CD4-positive, alpha-beta T cell treated with Interferon alpha-2 for 1 hour (primary cell): ENCODE measurements at places on chromosomes 5 and 9.
A peak's percentile ranks its signal among the peaks of the same experiment; 100 is the strongest.

GRCh38 chr5:103474677-103475076 is 87.9 kb downstream of the NUDT12 start:
- no peak for DNase-seq

GRCh38 chr5:177005619-177006264 is 837 bp downstream of the UIMC1 start:
- DNase-seq: peak; percentile 59

GRCh38 chr5:87195104-87195591 is 72.5 kb upstream of the RASA1 start:
- no peak for DNase-seq

- DNase-seq: no peak
These were observed 32.9 kb downstream of the STXBP1 start for GRCh38 chr9:127644943-127645342.

DNA sequence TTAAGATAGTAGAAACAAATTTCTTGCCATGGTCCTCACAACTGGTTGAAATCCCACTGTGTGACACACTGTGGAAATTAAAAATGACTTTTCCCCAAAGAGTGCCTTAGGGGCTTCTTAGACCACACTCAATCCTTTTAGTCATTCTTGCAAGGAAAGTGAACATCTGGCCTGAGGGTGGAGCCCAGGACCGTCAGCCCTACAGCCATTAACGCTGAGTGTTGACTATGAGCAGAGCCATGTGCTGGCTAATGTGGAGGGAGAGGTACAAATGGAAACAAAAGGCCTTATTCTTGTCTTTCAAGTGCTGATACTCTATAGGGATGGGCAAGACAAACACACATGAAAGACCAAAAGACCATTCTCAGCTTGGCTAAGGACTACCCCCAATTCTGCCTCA is 456.5 kb downstream of the ZSWIM6 start:
- no peak for DNase-seq
